Neural crest cell (in vitro differentiated cells): ENCODE measurements at places on chromosomes 3 and 15. TPM values are rescaled to one million over a fixed set of nuclear protein-coding genes. Genes with fewer than 3 reads are reported as not detected.

- no peak overlapping the region for H3K4me3 ChIP-seq
- peak overlapping the region; percentile 36 for H3K27ac ChIP-seq
- H3K36me3 ChIP-seq: no peaks in the 10 kb centered on the region
- DNase-seq: no peak
- no peaks in the 10 kb centered on the region for H3K27me3 ChIP-seq
Measured at GRCh38 chr3:172607305-172608121, 84.3 kb upstream of the TNFSF10 start.

GRCh38 chr3:127531821-127532220 lies 58.7 kb downstream of the TPRA1 start:
- no peak overlapping the region for H3K27ac ChIP-seq
- no peak overlapping the region for H3K4me3 ChIP-seq
- peaks cover 20% of the 10 kb centered on the region for H3K4me1 ChIP-seq

GRCh38 chr15:47824147-47824546 lies 106.8 kb downstream of the SEMA6D start:
- no peaks in the 10 kb centered on the region for H3K27me3 ChIP-seq
- no peak overlapping the region for H3K4me3 ChIP-seq
- peaks cover 17% of the 10 kb centered on the region for H3K4me1 ChIP-seq
- H3K36me3 ChIP-seq: no peaks in the 10 kb centered on the region
- H3K27ac ChIP-seq: no peak overlapping the region

The VGLL3 gene
- 3.2 and 6.1 TPM in 2 replicates for total RNA-seq

The PTH1R gene
- 0.14 and 0.34 TPM in 2 replicates for total RNA-seq

DNA sequence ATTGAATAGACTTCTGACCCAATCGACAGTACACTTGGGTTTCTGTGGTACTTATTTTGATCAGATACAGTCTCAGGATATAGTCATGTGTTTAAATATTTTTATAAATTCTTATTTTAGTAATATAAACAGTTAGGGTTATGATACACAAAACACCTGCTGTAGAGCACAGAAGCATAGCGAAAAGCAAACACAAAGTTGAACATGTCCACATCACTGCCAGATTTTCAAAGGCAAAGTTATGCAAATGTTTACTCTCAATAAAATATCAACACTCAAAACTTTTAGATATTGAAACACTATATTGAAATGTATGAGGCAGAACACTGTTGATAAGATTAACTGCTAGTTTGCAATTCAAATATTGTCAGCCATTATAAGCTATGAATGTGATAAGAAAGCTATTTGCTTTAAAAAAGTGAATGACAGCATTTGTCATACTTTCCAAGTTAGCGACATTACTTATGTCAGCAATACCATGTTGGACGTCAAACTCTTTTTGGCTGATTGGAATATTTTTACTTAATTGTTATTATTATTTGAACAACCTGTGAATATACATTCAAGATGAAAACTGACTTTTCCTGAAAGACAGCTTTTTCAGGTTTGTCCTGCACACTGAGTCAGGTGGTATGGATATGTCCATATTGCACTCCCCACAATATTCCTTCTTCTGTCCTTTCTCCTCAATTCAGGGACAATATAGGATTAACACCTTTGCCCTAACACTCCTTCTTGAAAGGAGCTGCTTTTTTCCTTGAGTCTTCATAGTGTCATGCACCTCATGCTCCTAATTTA lies 367.1 kb downstream of the EPHA3 start:
- H3K27ac ChIP-seq: no peak overlapping the region
- H3K4me1 ChIP-seq: peaks cover 9% of the 10 kb centered on the region
- H3K36me3 ChIP-seq: peaks cover 9% of the 10 kb centered on the region
- DNase-seq: no peak
- no peaks in the 10 kb centered on the region for H3K27me3 ChIP-seq

The AQR gene
- 36.8 and 40.5 TPM in 2 replicates for total RNA-seq

The CFAP91 gene
- 7.0 TPM in 2 replicates for total RNA-seq

- no peak for DNase-seq
- H3K4me1 ChIP-seq: peaks cover 19% of the 10 kb centered on the region
- H3K27me3 ChIP-seq: peaks cover 29% of the 10 kb centered on the region
- H3K36me3 ChIP-seq: peaks cover 6% of the 10 kb centered on the region
- H3K27ac ChIP-seq: no peak overlapping the region
- H3K4me3 ChIP-seq: no peak overlapping the region
Measured at GRCh38 chr15:45201869-45202268, 14.1 kb upstream of the SHF start.

DNA sequence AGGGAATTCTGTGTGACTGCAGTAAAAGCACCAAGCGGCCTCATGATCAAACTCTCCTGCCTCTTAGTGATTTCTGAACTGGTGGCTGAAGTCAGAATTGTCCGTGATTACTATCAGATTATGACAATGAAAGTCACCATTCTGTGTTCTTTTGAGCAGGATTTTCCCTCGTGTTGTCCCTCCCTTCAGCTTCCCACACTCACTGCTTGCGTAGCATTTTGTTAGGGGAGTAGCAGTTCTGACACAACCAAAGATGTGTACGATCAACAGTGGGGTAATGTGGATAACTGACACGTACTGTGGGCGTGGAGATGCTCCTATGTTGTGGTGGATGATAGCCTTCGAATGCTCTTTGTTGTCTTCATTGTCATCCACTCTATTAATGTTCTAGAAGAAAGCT lies 67.8 kb upstream of the ICE2 start:
- H3K4me1 ChIP-seq: no peaks in the 10 kb centered on the region
- H3K27ac ChIP-seq: no peak overlapping the region
- H3K4me3 ChIP-seq: no peak overlapping the region
- no peaks in the 10 kb centered on the region for H3K27me3 ChIP-seq
- no peaks in the 10 kb centered on the region for H3K36me3 ChIP-seq

GRCh38 chr3:118227191-118227590 lies 807.5 kb downstream of the IGSF11 start:
- no peak for DNase-seq
- H3K36me3 ChIP-seq: no peaks in the 10 kb centered on the region
- H3K4me1 ChIP-seq: peaks cover 3% of the 10 kb centered on the region
- no peak overlapping the region for H3K4me3 ChIP-seq
- H3K27ac ChIP-seq: no peak overlapping the region
- no peaks in the 10 kb centered on the region for H3K27me3 ChIP-seq

The GP9 gene
- total RNA-seq: not detected in 2 replicates

The GOLGA8J gene
- total RNA-seq: 0.32 and 0.54 TPM in 2 replicates

GRCh38 chr15:83914906-83915305 lies 261.0 kb downstream of the ADAMTSL3 start:
- peaks cover 2% of the 10 kb centered on the region for H3K27me3 ChIP-seq
- H3K27ac ChIP-seq: no peak overlapping the region
- no peak for DNase-seq
- H3K4me3 ChIP-seq: no peak overlapping the region
- no peaks in the 10 kb centered on the region for H3K36me3 ChIP-seq

GRCh38 chr3:126977821-126978220 lies 5.1 kb upstream of the PLXNA1 start:
- no peak overlapping the region for H3K4me3 ChIP-seq
- peaks cover 16% of the 10 kb centered on the region for H3K27me3 ChIP-seq
- peaks cover 7% of the 10 kb centered on the region for H3K4me1 ChIP-seq

DNA sequence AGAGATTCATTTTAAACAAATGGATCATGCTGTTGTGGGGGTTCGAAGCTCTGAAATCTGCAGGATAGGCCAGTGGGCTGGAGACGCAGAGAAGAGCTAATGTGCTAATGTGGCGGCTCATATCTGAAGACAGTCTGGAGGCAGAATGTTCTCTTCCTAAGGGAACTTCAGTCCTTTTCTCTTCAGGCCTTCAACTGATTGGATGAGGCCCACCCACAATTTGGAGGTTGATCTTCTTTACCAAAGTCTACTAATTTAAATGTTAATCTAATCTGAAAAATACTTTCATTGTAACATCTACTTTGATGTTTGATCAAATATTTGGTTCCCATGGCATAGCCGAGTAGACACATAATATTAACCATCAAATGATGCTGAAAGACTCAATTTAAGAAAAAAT lies 940.2 kb downstream of the ROBO1 start:
- no peak for DNase-seq
- peaks cover 4% of the 10 kb centered on the region for H3K36me3 ChIP-seq
- H3K4me3 ChIP-seq: no peak overlapping the region
- peaks cover 12% of the 10 kb centered on the region for H3K4me1 ChIP-seq

GRCh38 chr3:10806006-10806405 lies 10.0 kb upstream of the SLC6A11 start:
- no peak for DNase-seq
- H3K27ac ChIP-seq: no peak overlapping the region
- peaks cover 87% of the 10 kb centered on the region for H3K27me3 ChIP-seq
- H3K4me1 ChIP-seq: no peaks in the 10 kb centered on the region
- H3K36me3 ChIP-seq: no peaks in the 10 kb centered on the region

GRCh38 chr3:40939741-40940130 lies 259.6 kb upstream of the CTNNB1 start:
- no peak for DNase-seq
- H3K4me1 ChIP-seq: no peaks in the 10 kb centered on the region
- H3K4me3 ChIP-seq: no peak overlapping the region
- no peak overlapping the region for H3K27ac ChIP-seq

The DNAH12 gene
- 0.09 and 0.34 TPM in 2 replicates for total RNA-seq

The CCDC54 gene
- not detected in 2 replicates for total RNA-seq

DNA sequence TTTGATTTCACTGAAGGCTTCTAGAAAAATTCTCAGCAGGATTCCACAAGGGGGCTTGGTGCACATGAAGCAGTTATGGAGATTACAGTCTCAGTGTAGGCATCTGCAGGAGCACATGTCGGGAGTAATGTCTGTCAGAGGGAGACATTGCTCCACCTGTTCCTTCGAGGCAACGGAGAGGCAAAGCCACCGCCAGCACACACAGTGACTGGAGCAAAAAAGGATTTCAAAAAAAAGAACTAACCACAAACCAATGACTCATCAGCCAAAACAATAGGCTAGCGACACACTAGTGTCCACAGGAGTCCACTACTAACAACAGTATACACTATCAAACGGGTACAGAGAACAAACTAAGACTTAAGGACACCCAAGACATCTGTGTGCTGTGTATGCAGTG lies 68.9 kb downstream of the NPTN start:
- no peak for DNase-seq
- H3K27ac ChIP-seq: no peak overlapping the region
- no peaks in the 10 kb centered on the region for H3K27me3 ChIP-seq
- H3K36me3 ChIP-seq: no peaks in the 10 kb centered on the region

DNA sequence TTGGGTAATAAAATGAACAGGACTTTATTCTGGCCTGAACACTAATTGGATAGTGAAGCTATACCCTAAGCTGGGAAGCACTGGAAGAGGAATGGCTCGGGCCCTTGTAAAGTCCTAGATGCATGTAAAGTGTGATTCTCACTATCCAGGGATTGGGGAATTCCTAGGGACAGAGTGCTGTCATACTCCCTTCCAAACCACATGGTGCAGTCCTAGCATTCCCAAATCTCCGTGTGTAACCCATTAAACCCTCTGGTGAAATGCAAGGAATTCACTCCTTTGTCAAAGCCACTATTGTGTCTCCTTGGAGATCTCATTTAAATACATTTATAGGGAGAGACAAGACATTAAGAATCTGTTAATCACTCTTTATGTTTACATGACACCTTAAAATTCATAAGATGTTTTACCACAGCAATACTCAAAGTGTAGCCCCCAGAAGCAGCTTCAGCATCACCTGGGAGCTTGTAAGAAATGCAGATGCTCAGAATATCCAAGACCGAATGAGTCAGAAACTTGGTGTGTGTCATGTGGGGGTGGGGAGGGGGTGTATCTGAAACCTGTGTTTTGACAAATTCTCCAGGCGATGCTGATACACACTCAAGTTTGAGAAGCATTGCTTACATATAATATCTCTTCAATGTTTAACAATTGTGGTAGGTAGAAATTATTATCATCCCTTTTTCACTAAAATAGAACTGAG lies 121.8 kb upstream of the NPHP3 start:
- no peak overlapping the region for H3K4me3 ChIP-seq
- no peaks in the 10 kb centered on the region for H3K27me3 ChIP-seq
- no peak for DNase-seq
- H3K4me1 ChIP-seq: peaks cover 23% of the 10 kb centered on the region
- no peak overlapping the region for H3K27ac ChIP-seq
- H3K36me3 ChIP-seq: no peaks in the 10 kb centered on the region

- H3K4me1 ChIP-seq: no peaks in the 10 kb centered on the region
- no peaks in the 10 kb centered on the region for H3K36me3 ChIP-seq
- DNase-seq: no peak
- no peaks in the 10 kb centered on the region for H3K27me3 ChIP-seq
- no peak overlapping the region for H3K4me3 ChIP-seq
Measured at GRCh38 chr3:29201604-29202003, 79.3 kb upstream of the RBMS3 start.

- peaks cover 17% of the 10 kb centered on the region for H3K4me1 ChIP-seq
- peak overlapping the region; percentile 1 for H3K27ac ChIP-seq
- H3K4me3 ChIP-seq: peak overlapping the region; percentile 2
- peak; percentile 14 for DNase-seq
- H3K27me3 ChIP-seq: peaks cover 51% of the 10 kb centered on the region
- peaks cover 27% of the 10 kb centered on the region for H3K36me3 ChIP-seq
Measured at GRCh38 chr15:79837846-79838245, 59.0 kb downstream of the MTHFS start.

DNA sequence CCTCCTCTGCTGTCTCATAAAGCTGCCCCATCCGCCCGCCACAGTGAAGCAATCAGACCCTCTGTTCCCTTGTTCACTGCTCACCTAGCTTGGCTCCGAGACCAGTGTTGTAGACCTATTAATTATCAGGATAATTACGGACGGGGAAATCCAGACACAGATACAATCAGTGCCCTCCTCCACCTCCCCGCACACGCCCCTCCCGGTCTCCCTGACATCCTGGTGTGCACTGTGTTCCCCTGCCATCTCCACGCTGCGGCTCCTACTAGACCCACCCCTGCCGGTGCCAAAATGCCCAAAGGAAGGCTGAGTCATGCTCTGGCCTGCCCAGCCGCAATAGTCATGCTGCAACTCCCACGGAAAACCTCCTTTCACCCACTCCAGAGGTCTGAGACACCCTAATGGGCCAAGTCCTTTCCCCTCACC lies 277.3 kb upstream of the TLE3 start:
- H3K36me3 ChIP-seq: no peaks in the 10 kb centered on the region
- peaks cover 44% of the 10 kb centered on the region for H3K27me3 ChIP-seq
- H3K4me3 ChIP-seq: no peak overlapping the region
- H3K27ac ChIP-seq: no peak overlapping the region
- H3K4me1 ChIP-seq: peaks cover 13% of the 10 kb centered on the region

The LZTFL1 gene
- 17.6 and 21.9 TPM in 2 replicates for total RNA-seq

GRCh38 chr3:23442598-23443383 lies 239.7 kb downstream of the UBE2E2 start:
- H3K27ac ChIP-seq: no peak overlapping the region
- H3K27me3 ChIP-seq: no peaks in the 10 kb centered on the region
- no peaks in the 10 kb centered on the region for H3K36me3 ChIP-seq
- DNase-seq: no peak
- H3K4me3 ChIP-seq: no peak overlapping the region

DNA sequence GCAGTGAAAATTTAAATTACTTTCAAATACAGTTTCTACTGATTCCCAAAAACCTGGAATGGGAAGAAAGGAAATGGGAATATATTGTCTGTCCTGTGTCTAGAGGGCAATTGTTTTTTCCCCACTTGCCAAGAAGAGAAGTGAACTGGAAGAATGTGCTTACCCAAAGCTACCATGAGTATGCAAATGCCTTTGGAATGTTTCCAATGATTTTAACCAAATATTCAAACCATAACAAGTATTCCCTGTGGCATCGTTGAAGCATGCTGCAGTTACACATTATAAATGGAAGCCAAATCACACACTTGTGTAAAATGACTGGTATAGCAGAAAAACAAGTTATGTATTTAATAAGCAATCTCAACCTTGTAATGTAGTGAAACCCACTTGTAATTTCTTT lies 368.2 kb downstream of the GBE1 start:
- H3K27ac ChIP-seq: no peak overlapping the region
- no peaks in the 10 kb centered on the region for H3K36me3 ChIP-seq
- no peaks in the 10 kb centered on the region for H3K27me3 ChIP-seq
- H3K4me3 ChIP-seq: no peak overlapping the region
- no peak for DNase-seq
